ENCODE measurements at places on chromosomes 2 and 18.

DNA sequence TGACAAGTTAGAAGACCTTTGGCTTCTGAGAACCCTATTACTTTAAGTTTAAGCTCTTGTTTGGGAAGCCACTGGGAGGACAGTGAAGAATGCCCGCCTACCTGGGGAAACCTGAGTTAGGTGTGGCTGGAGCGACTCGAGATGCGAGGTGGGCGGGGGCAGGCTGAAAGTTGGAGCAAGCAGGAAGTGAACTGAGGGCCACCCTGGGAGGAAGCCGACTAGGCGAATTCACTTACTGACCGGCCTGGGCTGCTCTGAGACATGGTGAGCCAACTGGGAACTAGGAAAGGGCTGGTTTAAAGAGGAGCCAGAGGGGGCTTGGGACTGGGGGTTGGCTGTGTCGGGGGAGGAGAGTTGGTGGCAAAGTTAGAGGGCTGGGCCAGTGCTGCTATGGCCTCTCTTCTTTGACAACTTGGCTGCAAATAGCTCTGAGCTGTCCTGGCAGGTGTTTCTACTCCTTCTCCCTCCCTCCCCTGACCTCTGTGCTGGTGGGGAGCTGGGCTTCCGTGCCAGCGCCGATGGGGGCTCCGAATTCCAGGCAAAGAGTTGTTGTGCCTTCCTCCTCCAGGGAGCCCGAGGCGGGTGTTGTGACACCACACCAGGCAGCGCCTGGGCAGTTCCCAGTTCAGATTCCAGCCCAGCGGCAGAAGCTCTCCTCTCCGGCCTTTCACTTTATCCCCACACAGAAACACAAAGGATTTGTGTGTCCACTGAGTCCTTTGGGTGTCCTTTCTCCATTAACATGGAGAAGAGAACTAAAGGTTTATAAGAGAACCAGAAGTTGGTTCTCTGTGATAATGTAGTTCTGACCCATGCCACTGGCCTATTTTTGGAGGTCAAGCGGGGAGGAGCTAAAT lies at the start of gene VAMP8:
TSS of gene VAMP8 (plus strand) at position 201 of the 857 bp plus-strand sequence. CDS start at position 262, 61 bp downstream.
- DNase-seq, result no peak

DNA sequence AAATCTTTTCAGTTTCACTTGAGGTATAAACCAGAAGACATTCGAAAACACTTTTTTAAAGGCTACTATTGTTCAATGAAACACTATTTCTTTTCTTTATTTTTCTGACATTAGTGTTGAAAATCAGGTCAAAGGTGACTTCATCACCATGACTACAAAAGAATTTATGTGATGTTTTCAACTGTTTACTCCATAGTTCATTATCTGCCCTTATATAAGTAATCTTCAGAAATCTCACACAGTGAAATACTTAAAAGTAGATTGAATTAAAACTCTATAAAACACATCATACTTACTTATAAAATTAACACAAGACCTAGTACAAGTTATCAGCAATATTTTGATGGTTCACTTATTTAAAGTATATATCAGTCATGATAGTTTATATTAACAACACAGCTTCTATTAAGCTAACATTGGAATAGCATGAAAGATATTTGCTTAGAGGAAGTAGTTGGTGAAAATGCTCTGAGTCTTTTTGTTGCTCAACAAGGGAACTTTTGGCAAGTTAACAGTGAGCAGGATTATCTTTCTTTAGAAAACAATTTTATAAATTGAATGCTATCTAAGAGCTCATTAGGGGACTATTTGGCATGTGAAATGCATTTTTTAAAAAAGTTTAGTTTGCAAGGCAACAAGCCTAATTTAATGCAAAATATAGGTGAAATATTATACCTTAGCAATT lies 60.8 kb downstream of the MC4R start:
- DNase-seq, result no peak

DNA sequence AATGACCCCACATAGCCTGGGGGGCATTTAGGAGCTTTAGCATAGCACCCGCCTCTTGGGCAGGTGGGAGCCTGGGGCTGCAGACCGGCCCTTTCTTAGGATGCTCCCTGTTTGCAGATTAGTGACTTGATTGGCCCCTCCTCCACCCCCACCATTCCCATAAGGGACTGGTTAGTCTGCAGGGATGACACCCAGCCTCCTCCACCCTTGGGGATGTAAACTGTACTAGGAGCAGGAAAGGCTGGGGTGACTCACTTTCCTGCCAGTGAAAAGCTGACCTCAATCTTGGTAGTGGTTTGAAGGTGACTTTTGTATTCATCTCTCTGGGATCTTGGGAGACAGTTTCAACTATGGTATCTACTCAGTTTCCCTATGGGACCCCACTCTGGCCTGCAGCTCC lies 24.2 kb downstream of the CTIF start:
- DNase-seq, result no peak

- DNase-seq, result no peak
Measured at GRCh38 chr2:129673234-129673633, 306.2 kb upstream of the RAB6C start.

GRCh38 chr18:59268721-59269562 lies 4.3 kb downstream of the RAX start:
- DNase-seq, result no peak

DNA sequence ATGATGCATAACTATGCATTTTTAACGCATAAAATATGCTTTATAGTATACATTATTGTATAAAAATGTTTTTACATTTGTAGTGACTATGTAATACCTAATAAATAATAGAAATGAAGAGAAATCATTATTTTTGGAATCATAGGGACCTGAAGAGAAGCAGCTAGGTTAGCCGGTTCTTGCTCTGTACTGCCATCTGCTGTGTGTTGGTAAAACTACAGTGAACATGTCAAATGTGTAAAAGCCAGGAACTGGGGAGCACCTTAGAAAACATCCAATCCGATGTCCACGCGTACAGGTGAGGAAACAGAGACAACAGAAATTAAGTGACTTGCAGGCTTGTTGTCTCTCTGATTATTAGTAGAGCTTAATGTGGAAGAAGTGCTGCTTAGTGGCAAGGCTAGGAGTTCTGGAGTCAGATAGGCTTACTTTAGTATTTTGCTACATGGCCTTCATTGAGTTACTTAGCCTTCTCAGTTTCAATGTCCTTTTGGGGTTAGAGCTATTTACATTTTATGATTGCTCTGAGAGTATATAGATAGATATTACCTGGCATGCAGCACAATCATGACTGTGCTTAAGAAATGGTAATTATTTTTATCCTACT lies 386.5 kb downstream of the DLGAP1 start:
- DNase-seq, result no peak

DNA sequence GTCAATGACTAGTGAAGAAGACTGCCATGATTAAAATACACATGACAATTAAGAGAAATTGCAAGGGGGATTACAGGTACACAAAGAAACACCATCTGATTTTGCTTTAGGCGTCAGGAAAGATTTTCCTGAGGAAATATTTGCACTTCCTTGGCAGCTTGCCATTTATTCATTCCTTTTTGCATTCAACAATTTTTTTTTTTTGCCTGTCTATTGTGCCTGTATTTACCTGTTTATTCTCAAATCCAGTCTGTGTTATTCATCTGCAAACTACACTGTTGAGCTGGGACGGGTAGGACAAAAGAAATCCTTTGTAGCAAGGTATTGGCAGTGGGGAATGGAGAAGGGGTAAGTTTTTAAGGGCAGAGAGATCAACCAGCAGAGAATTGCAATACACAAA lies 31.8 kb downstream of the SMAD2 start:
- DNase-seq, result no peak

DNA sequence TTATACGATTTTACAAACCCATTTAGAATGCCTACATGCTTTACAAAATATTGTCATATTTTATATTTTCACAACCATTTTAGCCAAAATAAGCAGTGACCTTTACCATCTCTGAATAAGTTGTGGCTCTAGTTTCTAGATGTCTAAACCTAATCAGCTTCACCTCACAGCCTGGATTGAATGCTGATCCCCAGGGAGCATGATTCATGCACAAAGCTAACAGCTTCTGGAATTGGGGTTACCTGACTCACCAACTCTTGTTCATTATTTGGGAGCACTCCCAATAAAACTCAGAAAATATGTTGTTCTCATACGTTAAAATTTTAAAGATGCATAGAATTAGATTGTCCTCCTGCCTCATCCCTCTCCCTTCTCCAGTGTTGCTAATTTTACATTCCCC lies 611.7 kb upstream of the NETO1 start:
- DNase-seq, result no peak

DNA sequence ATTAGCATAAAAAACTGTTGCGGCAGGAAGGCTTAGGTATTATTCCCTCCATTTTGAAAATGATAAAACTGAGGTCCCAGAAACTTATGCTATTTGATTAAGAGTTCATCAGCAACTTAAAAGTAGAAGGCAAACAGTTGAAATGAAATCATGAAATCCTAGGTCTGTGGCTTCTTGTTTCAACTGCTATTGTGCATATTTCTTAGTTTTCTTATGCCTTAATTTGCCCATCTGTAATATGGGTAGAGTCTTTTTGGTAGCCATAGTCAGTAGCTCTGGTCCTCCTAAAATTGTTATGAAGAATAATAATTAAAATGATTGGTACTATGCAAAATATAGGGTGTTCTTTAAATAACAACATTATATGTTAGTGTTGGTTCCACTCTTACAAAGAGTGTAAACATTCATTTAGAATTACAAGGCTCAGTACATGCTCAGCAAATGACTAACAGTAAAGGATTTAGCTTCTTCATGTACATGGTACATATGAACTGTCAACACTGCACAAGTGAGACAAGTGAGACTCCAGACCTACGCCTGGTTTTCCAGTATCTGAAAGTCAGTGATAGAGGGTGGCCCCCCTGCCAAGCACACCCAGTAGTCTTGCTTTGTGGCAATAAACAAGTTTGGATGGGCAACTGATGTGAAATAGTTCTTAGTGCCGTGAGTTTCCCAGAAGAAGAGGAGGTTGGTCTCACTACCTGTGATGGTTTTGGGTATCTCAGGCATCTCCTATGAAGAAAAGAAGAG lies 9.6 kb downstream of the IL1A start:
- DNase-seq, result no peak

- no peak for DNase-seq
Measured at GRCh38 chr2:140076164-140076563, 1296.0 kb upstream of the NXPH2 start.

DNA sequence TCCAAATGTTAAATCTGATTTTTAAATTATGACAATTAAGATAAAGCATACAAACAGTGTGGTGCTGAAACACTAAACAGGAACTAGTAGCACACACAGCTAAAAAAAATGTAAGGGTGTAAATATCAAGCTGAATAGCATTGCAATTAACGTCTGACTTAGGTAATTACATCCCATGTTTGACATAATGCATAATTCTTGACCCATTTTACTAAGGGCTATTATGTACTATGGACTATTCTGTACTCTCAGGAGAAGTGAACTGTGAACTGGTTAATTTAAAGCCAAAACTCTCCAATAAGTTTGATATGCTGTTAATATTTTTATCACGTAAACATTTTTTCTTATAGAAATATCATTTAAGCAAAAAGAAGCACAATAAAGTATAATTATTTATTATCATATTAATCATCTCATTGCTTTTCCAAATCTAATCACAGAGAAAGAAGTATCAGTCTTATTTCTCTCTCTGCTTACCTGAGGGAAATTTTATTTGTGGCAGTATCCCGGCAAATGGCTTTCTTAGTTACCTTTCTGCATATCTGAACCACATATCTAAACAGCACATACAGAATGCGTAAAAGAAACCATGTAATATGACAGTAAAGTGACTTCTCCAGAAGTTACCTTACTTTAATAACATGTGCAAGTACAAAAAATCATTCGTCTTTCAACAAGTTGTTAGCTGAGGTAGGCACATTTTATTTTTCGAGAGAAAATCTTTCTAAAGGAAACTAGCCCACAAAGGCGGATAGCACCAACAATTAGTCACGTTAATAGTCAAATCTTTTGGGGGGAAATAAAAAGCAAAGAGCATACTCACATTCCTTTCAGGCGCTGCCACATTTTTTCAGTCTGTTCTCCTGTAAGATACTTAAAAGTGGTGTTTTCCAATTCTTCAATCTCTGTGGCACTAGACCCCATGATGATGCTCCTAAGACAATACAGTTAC lies 94.9 kb upstream of the PDE1A start:
- DNase-seq, result no peak

DNA sequence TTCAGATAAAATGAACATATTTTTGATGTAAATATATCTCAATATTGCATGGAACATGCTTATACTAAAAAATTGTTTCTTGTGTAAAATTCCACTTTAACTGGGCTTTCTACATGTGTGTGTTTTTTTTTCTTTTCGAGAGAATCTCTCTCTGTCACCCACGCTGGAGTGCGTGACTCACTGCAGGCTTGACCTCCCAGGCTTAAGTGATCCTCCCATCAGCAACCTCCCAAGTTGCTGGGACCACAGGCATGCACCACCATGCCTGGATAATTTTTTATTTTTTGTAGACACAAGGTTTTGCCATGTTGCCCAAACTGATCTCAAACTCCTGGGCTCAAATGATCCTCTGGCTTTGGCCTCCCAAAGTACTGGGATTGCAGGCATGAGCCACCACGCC lies 254.6 kb downstream of the LOXHD1 start:
- no peak for DNase-seq

DNA sequence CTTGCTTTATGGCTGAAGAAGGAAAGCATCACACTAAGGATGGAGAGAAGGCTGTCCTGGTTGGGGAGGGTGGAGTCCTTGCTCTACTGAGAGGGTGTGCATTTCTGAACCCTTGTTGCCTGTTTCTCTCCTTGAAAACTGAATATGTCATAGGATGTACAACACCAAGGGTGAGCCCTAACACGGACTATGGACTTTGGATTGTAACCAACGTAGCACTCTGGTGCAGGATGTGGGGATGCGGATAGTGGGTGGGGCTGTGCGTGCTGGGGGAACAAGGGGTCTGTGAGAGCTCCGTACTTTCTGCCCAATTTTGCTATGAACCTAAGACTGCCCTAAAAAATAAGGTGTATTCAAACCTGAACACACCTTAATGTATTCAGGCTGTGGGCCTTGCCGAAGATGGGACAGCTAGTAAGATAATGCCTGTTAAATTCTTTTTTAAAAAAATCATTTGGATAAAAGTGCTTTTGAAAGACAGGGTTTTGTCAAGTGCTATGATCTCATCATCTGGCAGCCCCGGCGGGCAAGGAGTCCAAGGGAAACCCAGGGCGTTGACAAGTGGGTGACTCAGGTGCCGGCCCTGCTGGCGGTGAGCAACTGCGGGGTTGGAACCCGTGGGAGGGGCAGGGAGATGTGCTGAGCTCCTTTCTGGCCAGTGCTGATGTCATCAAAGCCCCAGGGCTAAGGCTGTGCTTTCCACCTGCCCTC lies 54.0 kb downstream of the GATA6 start:
- no peak for DNase-seq

- DNase-seq, result no peak
Measured at GRCh38 chr18:49794743-49795142, 18.6 kb downstream of the ACAA2 start.

DNA sequence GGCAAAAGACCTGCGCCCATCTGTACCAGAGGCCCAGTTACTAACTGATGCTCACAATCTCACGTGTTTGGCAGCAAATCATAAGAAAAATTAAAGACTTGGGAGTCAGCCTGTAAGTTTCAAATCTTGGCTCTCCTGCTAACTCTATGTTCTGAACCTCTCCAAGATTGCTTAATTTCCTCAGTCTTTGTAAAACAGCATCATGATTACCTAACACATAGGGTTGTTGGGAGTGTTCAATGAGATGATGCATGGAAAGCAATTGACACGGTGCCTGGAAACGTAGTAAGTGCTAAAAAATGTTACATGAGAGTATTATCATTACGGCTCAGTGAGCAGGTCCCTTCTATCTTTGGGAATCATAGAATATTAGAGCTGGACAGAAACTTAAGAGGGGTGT lies 497.6 kb upstream of the TCF4 start:
- no peak for DNase-seq

Data from posterior cingulate gyrus (tissue), 11 donors.